ENCODE measurements at places on chromosomes 2 and 18.

- no peak for DNase-seq
These were observed 3.8 kb upstream of the TBR1 start for GRCh38 chr2:161412346-161412745.

GRCh38 chr2:144503242-144503641 lies 16.7 kb downstream of the ZEB2 start:
- DNase-seq: no peak

DNA sequence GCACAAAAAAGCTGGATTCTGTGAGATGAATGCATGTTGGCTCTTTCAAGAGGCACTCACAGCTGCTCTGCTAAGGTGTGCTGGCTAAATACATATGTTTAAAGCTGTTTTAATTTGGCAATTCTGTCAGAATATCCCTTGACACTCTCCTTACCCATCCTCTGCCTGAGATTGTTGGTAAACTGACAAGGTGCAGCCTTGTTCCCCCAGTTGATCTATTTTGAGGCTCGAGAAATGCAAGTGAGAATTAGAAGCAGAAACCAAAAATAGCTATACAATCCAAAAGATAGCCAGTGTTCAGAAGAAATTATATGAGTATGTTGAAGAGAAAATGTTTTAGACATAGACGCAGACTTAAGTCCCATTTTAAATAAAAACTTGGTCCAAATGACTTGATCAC lies 971.7 kb upstream of the GYPC start:
- no peak for DNase-seq

DNA sequence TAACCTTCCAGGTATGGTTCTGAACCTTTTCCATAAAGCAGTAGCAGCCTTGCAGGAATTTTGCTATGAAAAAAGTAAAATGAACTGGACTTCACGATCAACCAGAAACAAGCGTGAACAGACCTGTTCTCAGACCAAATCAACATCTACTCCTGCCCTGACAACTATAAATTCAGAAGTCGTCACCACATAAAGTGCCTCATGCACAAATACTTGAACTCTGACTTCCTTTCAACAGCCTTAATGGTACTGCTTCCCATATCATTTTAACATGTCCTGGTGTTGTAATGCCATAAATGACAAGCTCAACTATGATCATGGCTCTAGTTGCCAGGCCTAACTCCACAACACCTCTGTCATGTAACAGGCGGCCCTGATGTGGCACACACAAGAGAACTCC lies 262.4 kb downstream of the MTX2 start:
- no peak for DNase-seq

DNA sequence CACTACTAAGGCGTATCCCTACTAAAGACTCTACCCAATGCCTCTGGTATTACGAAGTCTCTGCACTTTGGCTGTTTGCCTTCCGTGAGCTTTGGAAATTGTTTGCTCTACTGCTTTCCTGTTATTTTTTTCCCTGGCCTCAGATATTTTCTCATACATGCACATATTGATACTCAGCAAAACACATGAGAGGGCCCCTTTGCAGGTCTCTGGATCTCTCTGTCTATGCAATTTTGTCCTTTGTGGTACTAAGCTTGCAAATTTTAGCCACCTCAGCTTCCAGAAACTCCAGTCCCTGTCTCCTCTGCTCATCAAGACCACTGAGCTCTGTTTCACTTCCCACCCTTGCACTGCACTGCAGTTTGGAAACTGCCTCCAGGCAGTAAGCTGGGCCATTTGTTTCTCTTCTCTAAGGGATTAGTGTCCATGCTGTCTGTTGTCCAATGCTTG lies 46.6 kb downstream of the TAF1B start:
- DNase-seq: no peak

- DNase-seq: no peak
These were observed 1.5 kb downstream of the DSEL start for GRCh38 chr18:67514901-67515540.

DNA sequence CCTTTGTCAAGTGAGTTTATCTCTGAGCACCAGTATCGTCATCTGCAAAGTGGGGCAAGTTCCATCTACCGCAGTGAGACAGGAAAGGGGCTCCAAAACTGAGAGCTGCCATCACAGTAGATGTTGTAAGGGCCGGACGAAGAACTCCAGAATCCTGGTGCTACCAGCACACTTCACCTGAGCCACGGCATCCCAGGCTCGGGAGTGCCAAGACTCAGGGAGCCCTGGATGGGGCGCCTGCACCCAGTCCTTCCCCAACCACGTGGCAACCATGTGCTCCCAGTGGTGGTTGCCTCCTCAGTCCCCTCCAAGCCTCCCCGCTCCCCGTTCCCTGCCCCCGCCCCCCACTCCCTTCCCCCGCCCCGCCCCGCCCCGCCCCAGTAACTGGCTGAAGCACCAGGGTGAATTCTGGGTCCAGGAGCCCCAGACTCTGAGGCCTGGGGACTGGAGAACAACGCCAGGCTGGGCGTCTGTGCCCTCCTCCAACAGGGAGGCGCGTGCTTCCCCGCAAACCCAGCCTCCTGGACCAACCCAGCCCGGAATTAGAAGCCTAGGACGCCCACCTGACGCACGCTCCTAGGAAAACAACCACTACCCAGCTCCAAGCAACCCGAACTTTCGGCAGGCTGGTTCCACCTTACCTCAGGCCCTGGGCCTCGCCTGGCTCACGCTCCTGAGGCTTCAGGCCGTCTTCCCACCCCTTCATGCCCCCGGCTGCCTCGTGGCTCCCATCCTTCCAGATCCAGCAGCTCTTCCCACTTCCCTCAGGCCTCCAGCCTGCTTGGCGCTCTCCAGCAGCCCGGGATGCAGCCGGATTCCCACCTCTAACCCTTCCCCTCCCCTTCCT lies 67.6 kb downstream of the LAMA3 start:
- DNase-seq: no peak

DNA sequence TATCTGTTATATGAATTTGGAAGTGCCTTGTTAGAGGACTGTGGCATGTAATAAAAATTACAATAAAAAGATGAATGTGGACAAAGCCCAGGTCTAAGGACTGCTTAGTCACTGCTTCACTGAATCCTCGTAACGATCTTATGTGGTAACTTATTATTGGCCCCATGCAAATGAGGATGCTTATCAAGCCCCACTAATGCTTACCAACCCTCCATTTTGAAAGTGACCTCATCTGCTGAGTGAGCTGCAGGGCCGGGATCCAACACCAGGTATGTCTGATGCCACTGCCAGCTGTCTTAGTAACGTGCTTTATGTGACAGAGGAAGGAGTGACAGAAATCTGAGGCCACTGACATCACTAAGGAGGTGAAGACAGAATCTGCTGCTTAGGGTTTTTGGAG lies 65.3 kb upstream of the CCDC85A start:
- DNase-seq: no peak

DNA sequence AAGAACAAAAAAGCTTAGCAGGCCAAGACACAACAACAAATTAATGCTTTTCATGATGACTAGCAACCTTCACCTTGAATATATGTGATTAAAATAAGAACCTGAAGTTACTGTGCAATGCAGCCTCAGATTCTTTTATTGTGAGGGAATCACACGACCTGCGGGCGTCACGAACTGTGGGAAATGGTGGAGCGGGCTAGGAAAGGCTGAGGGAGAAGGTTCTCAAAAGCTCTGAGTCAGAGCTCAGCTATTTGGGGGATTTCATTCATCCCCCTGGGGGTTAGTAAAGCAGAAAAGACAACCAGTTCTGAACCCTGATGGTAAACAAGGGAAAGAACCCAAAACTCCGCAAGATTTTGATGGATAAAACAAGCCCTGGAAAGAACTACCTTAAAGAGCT lies 89.3 kb upstream of the NCKAP5 start:
- no peak for DNase-seq

DNA sequence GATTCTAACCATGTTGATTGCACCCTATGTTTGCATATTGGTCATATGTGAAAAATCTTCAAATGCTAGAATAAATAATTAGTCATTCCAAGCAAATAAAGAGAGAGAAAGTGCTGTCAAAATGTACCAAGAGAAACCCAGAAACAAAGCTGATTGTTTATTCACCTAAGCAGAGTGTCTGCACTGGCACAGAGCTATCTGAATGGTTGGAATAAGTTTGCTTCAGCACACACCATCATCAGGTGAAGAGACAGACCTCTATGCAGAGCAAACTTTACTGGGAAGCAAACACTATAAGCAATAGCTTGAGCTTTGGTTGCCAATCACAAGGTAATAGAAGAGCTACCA lies 25.4 kb downstream of the DSG4 start:
- DNase-seq: no peak

- DNase-seq: no peak
These were observed 32.8 kb downstream of the FAM124B start for GRCh38 chr2:224369028-224369632.

DNA sequence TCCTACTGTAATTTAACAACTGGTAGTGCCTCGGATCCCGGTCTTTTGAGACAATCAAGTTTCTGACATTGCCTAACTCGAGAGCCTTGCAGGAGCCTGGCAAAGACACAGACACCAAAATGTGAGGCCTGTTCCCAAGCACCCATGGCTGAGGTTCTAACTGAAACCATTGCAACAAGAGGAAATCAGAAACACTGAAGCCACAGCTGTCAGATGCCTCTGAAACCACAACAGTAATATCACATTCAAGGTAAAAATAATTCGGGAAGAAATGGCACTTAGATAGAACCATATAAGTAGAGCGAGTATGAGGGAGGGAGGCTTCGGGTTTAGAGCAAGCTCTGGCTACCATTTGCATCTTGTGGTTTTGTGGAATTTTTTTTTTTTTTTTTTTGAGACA lies 285.9 kb downstream of the FBXO15 start:
- DNase-seq: no peak

GRCh38 chr18:46950064-46950656 lies 32.8 kb downstream of the KATNAL2 start:
- DNase-seq: no peak

DNA sequence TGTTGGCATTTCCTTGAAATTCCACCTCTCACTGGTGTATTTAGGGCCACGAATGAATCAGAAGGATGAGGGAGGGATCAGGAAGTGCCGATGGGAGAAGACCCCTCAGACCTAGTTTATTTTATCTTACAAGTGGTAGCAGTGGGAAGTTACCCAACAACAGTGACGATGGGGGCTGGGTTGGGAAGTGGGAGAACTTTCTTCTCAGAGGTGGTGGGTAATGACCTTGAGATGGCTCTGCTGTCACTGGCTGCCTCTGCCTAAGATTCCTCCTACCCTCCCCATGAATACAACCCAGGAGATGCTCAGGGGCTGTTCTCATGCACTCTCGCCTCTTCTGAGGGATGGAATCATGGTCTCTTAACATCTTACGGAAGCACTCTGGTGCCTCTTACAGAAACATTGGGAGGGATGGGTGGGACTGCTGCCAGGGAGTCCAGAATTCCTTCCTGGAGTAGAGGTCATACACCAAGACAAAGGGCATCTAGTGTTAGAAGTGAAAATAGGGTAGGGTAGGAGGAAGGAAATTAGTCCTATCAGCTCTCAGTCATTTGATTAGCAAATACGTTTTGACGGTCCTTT lies 58.5 kb upstream of the TXNDC2 start:
- DNase-seq: no peak

DNA sequence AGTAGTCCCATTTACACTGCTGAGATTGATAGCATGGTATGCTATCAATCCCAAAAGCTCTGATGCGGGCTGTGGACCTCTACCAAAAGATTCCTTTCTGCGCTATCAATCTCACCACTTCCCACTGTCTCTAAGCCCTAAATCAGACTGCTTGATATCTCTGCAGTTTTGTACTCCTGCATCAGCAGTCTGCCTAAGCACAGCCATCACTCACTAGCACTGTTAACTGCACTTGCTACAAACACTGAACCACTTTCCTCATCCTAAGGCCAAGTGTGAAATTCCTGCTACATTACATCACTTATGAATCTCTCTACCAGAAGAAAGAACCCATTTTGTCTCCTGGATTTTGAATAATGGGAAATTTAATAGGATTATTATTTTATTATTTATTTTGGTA lies 237.0 kb downstream of the HNMT start:
- no peak for DNase-seq

DNA sequence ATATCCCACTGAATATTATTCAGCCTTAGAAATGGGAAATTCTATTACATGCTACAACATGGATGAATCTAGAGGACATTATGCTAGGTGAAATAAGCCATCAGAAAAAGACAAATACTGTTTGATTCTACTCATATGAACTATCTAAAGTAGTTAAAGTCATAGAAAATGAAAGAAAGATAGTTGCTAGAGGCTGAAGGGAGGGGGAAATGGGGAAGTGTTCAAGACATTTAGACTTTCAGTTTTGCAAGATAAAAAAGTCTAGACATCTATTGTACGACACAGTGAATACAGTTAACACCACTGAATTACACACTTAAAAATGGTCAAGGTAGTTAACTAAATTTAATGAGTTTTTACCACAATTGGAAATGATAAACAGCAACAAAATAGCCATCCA lies 835.9 kb upstream of the CHAC2 start:
- no peak for DNase-seq

DNA sequence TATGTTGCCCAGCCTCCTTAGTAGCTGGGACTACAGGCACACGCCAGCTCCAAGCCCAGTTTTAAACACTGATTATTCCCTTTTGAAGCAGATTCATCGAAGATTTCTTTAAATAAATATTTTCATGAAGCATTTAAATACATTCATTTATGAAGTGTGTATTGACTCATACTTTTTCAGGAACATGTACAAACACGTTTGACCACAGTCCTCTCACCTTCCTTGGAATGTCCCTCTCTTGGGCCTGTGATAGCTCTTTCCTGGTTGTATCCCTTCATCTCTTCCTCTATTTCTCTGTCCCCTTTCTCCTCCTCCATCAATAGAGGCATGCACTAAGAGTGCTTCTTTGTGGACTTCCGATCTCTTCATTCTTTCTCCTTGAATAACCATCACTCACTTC lies 2.5 kb downstream of the PSTPIP2 start:
- DNase-seq: no peak

DNA sequence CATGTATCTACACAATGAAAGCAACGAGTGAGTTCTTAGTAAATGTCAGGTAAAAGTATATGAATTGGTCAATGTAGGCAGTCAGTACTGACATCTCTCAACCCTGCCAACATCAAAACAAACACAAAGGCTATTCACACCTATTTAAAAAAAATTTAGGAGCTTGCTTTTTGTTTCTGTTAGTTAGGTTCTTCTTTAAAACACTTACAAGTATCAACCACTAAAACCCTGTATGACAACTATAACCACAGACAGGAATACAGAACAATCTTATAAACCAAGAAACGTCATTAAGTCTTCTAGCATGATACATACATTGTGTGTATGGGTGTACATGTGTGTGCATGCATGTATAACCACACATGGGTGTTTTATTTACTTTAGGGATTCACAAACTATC lies 131.0 kb downstream of the TCF4 start:
- DNase-seq: no peak

GRCh38 chr2:95374451-95374920 lies 28.0 kb upstream of the FAHD2A start:
- DNase-seq: no peak

- no peak for DNase-seq
These were observed 5.1 kb downstream of the SERPINB8 start for GRCh38 chr18:63974991-63975390.

Measured in nucleus accumbens (tissue), 56 donors.